ENCODE measurements at places on chromosomes 2 and 18.

- DNase-seq, result no peak
Measured at GRCh38 chr18:4586731-4587130, 131.6 kb upstream of the DLGAP1 start.

DNA sequence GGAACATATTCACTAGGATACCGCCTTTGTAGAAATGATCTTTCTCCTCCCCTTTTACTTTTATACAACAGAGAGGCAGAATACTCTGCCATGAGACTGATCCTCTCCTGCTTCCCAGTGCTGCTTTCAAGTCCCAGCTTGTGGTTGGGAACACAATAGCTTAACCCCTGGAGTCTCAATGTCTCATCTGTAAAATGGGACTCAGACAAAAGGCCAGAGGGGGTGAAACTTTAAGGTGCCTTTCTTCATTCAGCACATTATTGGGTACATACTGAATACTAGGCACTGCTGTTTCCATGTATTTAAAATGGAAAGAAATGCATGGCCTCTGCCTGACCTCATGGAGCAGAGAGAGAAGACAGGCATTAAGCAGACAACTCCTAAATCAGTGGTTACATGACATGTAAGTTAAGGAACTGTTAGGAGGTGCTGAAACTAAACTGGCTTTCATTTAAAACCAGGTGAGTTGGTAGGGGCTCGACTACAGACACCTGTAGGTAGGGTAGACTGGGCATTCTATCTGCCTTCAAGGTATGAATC, 53.8 kb downstream of the MAP4K4 start:
- no peak for DNase-seq

GRCh38 chr2:138013639-138014038, 49.4 kb downstream of the HNMT start:
- DNase-seq, result no peak

- no peak for DNase-seq
Measured at GRCh38 chr2:83900862-83901261, 558.2 kb downstream of the SUCLG1 start.

DNA sequence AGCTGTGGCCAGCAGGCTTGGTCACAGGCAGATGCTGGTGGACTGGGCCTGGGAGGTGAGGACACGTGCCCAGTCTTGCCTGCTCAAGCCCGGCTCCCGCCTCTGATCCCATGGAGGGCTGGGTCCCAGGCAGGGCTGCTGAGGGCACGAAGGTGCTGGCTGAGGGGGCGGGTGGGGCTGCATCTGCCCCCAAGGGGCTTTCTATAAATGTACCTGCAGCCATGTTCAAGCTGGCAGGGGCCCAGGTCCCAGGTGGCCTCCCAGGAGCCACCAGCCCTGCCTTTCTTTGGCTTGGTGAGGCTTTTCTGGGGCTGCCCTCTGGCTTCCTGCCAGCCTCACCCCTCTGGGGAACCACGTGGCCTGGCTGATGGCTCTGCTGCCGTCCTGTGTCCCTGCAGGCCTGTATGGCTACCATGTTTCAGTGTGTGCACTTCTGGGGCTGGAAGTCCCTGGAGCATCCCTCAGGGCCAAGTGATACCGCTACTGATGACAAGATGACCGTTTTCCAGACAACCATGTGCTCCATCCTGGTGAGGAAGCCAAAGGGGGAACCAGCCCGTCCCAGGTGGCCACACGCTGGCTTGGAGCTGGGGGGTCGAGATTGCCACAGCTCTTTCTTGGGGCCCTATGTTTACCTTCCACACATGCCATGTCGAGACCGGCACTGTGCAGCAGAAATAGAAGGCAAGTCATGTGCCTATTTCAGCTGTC, 23.2 kb downstream of the HJURP start:
- no peak for DNase-seq

GRCh38 chr2:218298314-218298875, 6.1 kb upstream of the TMBIM1 start:
- no peak for DNase-seq

DNA sequence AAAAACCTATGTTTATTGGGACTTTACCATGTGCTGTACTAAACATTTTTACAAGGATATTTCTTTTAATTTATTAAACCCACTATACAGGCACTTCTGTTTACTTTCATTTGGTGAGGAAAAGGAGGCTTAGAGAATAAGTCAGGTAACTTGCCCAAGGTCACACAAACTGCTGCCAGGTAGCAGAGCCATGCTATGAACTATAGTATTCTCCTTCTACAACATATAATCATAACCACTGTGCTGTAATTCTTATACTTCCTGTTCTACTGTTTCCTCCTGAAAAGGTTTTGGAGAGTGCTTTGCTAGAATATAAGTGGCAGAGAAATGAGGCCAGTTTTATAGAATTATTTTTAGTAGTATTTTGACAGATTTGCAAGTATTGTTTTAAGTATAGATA, 29.5 kb downstream of the SLC39A10 start:
- no peak for DNase-seq

- no peak for DNase-seq
Measured at GRCh38 chr2:183666031-183666430, 541.8 kb downstream of the NUP35 start.

DNA sequence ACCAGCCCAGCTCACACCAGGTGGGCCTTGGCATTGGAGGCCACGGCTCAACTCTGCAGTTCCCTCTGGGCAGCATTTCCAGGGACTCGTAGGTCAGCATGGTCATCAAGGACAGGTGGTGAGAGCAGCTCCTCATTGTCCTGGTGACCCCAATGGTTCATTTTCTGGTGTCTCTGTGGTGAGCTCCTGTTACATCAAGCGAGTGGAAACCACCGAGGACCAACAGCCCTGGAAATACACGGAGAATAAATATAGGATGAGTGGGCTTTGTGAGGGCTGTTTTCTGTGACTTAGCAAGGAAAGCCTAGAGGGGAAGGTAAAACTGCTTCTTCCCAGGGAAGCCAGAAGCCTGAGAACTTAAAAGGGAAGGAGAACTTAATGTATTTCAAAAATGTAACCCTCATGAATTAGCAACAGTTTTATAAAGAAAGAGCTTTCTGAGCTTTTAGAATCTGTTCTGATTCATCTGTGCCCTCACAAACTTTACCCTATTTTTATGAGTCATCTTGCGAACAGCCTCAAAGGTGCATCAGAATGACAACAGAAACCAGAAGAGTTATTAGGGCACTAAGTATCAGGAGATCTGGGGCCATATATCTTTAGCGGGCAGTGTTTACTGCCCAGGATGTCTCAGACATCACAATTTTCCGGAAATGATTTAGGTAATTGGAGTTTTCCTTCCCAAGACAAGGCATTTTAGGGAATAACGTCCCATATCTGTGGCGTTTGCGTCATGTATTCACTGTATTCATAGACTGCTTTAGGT, 18.7 kb downstream of the C2orf92 start:
- DNase-seq, result no peak

DNA sequence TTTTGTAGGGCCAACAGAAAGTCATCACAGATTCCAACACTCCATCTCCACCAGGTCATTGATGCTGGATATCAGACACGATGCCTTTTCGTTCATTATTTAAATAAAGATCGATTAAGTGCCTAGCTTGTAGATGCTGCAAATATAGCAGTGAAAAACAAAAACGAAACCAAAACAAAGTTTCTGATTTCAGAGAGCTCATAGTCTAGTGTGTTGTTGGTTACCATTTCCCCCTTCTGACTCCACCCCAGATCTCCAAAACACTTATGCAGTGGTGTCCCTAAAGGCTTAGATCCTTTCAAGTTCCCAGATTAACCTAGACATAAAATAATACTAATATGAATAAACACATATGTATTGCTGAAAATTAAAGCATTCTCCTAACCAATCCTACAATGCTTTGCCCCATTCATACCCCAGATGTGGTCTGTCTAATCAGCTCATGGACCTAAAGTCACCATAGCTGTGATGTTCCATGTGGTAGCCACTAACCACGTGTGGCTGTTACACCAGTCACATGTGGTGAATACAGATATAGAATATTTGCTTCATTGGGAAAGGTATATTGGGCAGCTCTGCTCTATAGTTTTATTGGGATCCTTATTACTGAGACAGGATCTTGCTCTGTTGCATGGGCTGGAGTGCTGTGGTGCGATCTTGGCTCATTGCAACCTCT, 787.2 kb downstream of the TDRD15 start:
- no peak for DNase-seq

DNA sequence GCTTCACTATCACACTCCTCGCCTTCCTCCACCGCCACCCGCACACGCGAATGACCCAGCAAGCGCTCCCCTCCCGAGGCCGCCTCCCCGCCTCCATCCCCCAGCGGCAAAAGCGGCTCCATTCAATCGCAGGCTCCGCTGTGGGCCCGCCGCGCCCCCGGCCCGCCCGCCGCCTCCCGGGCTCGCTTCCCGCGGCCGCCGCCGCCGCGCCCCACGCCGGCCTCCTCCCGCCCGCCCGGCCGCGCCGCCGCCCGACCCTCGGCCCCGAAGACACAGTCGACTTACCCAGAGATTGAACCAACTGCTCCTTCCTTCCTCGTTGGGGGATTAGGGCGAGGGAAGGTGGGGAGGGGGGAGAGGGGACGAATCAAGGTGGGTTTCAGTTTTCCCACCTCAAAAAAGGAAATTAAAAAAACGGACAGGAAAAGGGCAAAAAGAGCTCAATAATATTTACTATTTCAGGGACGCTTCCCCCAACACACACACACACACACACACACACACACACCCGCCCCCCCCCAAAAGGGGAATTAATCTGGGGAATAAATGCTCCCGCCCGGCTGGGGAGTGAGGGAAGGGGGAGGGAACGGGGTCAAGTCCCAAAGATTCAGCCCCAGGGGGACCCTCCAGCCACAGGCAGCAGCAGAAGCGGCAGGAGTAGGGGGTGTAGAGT, 743 bp downstream of the XPO1 start:
- DNase-seq, result no peak

DNA sequence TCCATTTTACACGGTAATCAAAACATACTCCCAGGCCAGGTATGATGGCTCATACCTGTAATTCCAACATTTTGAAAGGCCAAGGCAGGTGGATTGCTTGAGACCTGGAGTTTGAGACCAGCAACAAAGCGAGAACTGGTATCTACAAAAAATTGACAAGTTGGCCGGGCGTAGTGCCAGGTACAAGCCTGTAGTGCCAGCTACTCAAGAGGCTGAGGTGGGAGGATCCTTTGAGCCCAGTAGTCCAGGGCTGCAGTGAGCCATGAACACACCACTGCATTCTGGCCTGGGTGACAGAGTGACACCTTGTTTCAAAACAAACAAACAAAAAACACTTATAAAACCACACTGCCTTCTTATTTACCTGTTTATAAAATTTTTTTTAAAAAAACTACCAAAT, 80.8 kb downstream of the GAREM1 start:
- DNase-seq, result no peak

DNA sequence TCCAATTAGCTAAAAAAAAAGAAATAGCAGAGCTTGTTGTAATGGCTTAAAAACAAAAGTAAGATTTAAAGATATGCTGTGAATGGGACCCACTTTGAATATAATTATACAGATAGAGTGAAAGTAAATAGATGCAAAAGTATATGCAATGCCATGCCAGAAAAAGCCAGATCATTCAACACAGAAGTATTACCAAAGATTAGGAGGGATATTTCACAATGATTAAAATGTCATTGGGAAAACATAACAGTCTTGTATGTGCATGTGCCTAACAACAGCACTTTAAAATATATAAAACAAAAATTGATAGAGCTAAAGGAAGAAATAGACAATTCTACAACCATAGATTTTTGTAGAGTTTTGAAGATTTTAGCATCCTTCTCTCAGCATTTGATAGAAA, 19.9 kb upstream of the SIGLEC15 start:
- no peak for DNase-seq

- DNase-seq, result no peak
Measured at GRCh38 chr2:85712849-85713612, 18.9 kb downstream of the GNLY start.

DNA sequence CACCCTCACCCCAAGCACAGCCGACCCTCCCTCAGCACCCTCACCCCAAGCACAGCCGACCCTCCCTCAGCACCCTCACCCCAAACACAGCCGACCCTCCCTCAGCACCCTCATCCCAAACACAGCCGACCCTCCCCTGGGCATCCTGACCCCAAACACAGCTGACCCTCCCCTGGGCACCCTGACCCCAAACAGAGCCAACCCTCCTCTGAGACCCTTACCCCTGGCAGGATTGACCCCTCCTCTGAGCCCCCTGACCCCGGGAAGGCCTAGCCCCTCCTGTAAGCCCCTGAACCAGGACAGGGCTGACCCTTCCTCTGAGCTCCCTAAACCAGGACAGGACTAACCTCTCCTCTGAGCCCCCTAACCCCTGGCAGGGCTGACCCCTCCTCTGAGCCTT, 84.4 kb upstream of the RAB6C start:
- DNase-seq, result no peak

- no peak for DNase-seq
Measured at GRCh38 chr2:49241991-49242390, 87.7 kb upstream of the FSHR start.

DNA sequence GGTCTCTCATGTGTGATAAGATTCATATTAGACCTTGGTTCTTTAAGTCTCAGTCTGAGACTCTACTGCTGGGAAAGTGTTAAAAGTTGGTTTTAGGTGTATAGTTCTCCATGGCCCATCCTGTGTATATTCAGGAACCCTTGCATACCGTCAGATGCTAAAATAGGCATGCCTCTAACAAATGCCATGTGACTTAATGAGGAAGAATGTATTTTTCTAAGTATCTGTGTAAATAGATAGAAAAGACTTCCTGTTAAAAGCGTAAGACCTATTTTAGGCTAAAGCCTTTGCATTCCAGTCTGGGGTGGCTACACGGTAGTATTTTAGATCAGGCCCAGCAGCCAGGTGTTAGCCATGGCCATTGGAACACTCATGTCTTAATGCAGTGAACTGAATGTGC, 73.3 kb downstream of the RHBDD1 start:
- no peak for DNase-seq

- no peak for DNase-seq
Measured at GRCh38 chr2:44237221-44237620, 38.1 kb upstream of the SLC3A1 start.

GRCh38 chr18:39958876-39959275, 1996.2 kb upstream of the PIK3C3 start:
- no peak for DNase-seq

DNA sequence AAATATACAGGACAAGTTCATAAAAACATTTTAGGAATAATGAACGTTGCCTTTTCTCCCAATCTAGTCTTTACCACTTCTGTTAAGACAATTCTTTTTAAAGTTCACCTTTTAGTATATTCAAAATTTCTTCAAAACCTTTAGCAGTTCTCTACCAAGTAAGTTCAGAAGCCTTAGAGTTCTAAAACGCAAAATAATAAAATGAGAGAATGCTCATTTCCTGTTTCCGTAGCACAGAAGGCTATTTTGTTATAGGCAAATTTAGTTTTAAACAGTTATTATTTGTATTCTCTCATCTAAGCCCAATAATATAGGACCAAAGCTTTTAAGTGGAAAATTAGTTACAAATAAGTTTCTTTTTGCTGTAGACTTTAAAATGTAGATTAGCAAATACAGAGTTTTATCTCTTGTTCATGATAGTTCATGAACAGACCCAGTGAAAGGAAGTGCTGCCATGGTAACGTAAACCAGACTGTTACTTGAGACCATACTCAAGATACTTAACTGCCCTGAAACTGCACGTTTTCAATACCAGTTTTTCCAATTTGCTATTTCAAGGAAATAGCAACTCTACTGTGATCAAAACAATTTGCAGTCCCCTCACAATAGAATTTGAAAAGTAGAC, 173.1 kb upstream of the STON1 start:
- no peak for DNase-seq

GRCh38 chr2:188326669-188327301, 35.1 kb downstream of the GULP1 start:
- no peak for DNase-seq

Measured in activated T-cell treated with anti-CD3 and anti-CD28 coated beads, Interleukin-2, amount 50 U/mL, for 1 hour (primary cell).